NB4 (cell line): ENCODE measurements at places on chromosomes 7 and 10.
A peak's percentile ranks its signal among the peaks of the same experiment; 100 is the strongest.

DNA sequence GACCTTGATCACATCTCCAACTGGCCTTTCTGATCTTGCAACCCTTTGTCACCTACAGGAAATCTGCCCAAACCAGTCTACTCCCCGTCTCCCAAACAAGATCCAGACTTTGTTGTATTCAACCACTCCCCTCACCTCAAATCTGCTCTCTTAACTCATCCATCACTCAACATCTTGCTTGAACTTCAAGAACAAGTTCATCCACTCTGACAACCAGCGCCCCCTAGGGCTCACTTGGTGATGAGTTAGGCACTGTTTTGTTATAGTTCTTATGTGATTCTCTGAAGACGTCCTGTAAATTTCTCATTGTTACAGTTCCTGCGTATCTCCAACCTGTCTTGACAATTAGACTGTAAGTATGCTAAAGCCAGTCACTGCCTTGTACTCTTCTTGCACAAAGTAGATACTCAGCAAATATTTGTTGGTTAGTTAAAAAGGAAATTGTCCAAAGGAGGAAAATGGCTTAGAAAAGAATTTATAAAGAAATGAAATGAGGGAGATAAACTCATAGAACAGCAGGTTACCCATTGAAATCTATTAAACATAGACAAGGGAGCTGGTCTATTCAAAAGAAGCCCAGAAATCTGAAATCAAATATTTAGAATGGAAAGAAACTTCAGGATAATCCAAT is 5.3 kb downstream of the FRMD4A start:
- DNase-seq, result peak; percentile 65

DNA sequence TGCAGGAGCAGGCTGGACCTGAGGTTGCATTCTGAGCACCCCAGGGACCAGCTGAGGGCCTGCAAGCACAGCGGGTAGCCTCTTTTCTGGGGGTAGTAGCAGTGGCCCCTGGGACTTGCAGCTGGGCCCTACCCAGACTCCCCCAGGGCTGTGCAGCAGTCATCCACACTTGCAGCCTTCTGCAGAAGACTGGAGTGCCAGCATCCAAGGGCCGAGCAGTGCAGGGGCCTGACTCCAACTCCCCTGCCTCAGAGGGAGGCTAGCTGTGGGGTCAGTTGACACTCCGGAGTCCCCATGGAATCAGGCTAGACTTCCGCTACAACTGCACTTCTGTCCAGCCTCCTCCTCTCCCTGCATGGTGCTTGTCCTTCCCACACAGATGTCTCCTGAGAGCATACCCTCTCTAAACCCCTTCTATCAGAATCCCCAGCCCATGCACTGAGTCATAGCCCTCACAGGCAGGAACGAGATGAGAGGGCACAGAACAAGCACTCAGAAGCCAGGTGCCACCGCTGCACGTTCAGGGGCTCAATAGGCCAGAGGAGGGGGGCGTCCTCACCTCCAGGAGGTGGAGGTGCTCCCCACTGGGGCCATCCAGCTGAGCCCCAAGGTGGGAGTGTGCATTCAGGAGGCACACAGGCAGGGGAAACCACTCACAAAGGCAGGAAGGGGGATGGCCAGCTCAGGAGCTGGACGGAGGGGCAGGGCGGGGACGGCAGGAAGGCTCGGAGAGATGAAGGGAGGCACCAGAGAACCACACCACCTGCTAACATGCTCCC is 7.5 kb downstream of the RASGEF1A start:
- DNase-seq, result peak; percentile 44

GRCh38 chr7:105691680-105692564 is 110.6 kb upstream of the EFCAB10 start:
- DNase-seq, result peak; percentile 65

- no peak for DNase-seq
These were observed 742.3 kb downstream of the TNS3 start for GRCh38 chr7:46839651-46840050.

DNA sequence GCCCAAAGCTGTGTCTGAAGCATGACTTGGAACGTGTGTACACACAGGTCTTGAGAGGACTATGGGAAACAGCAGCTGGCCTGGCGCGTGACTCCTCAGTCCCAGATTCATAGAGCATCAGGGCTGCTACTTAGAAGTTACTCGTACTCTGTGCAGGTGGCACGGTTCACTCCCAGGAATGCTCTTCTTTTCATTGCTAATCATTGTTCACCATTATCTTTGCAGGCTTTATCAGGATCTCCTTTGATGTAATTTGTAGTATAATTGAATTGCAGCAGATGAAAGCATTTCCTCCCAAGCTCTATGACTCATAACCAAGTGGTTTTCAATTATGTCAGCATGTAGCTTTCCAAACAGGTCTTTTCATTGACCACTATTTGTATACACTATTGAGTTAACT is 938.9 kb downstream of the NRG3 start:
- DNase-seq, result peak; percentile 21

DNA sequence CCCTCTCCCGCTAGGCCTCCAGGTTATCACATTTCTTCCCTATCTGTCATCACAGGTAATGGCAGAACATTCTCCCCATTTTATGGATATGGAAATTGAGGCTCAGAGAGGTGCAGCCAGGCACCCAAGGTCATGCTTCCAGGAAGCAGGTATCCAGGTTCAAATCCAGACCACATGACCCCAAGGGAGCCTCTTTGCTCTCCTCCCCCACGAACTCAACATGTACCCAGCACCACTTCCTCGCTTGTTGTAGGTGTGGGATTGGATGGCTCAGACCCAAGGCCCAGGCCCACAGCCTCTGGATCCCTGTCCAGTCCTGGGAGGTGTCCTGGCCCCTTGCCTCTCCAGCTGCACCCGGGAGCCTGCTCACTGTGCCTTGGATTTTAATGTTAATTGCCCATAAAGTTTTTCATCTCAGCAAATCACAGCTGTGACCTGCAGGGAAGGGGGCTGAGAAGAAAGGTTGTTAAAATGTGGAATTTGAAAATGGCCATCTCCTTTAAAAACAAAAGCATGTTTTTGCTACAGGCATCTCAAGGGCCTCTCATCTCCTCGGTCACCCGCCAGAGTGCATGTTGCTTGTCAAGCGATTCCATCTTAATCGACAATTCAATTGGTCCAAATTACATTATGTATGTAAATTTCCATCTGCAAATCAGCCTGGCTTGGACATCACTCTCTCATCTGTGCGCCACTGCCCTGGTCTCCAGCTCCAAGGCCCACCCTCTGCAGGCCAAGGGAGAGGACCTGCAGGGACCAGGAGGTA is 205.4 kb upstream of the ZMIZ1 start:
- DNase-seq, result no peak

- DNase-seq, result peak; percentile 26
These were observed 50.4 kb downstream of the RBM33 start for GRCh38 chr7:155694851-155695250.

- DNase-seq, result peak; percentile 86
These were observed 24.7 kb downstream of the AOC1 start for GRCh38 chr7:150876817-150877526.

GRCh38 chr10:4678023-4678950 is 147.7 kb upstream of the AKR1E2 start:
- no peak for DNase-seq

GRCh38 chr10:120221873-120222485 is 235.0 kb upstream of the PLPP4 start:
- DNase-seq, result peak; percentile 66

DNA sequence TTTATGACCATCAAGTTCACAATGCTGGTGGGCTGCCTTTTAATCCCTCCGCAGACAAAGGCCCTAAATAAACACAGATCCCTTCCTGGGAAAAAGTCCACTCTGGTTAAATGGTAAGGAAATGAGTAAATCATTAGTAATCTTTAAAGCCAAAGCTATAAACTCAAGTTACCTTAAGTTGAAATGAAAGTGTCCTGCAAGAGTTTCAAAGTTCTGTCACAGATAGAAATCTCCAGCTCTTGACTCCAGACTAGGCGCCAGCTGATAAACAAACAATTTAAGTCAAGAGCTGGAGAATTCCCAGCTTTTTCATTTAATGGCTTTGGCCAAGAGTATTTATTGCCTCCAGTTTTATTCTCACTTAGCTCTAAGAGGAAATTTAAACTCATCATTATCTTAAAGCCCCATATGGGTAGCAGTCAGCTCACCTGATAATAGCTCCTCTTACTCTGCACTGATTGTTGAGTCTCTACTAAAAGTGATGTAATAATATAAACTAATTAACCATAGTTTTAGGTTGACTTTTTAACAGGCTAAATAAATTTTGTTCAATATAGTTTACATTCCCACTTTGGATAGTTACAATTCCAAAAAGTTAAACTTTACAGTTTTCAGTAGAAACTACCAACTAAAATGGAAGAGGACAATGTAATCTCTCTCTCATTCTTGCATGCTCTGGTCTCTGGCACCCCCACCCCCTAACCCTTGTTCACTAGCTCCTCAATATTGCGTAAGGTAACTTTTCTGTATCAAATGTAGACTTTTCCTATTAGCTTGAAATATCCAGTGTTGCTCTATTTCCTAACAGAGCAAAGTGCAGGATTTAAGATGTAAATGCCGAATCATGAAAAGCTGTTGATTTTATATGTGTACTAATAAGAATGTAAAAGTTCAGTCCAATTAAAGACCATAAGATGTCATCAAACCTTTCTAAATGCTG is 56.1 kb downstream of the HIBADH start:
- peak; percentile 33 for DNase-seq

- DNase-seq, result no peak
These were observed 399.8 kb upstream of the NFE2L3 start for GRCh38 chr7:25752154-25752553.

DNA sequence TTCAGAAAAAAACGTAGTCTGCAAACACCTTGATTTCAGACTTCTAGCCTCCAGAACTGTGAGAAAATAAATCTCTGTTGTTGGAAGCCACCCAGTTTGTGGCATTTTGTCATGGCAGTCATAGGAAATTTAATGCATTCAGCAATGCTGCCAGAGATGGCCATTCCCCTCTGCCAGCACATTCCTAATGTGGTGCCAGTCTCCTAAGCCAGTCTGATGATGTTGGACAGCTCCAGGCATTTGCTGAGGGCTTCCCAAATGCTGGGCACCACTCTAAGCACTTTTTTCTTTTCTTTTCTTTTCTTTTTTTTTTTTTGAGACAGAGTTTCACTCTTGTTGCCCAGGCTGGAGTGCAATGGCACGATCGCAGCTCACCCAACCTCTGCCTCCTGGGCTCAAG is 666.7 kb upstream of the C7orf33 start:
- DNase-seq, result no peak

GRCh38 chr7:8444468-8444769 is 11.0 kb downstream of the NXPH1 start:
- DNase-seq, result no peak
